Progenitor cell of endocrine pancreas (in vitro differentiated cells): ENCODE measurements at places on chromosomes 16 and 17. TPM values are rescaled to one million over a fixed set of nuclear protein-coding genes. Genes with fewer than 3 reads are reported as not detected.

The NRN1L gene
- not detected in 2 replicates for total RNA-seq

The TBC1D3G gene
- not detected in 2 replicates for total RNA-seq

The DNAH2 gene
- total RNA-seq = 0.22 and 0.29 TPM in 2 replicates

The OTOP2 gene
- total RNA-seq = not detected in 2 replicates

The CA5A gene
- 0.36 TPM in 1 of 2 replicates, not detected in the other for total RNA-seq

The KCNH4 gene
- not detected in 2 replicates for total RNA-seq

The ST6GALNAC1 gene
- total RNA-seq = 6.6 and 8.4 TPM in 2 replicates

The MT4 gene
- total RNA-seq = not detected in 2 replicates
